CD4-positive, alpha-beta T cell treated with Interleukin-21 for 1 hour (primary cell): ENCODE measurements at places on chromosomes 12 and 14.

DNA sequence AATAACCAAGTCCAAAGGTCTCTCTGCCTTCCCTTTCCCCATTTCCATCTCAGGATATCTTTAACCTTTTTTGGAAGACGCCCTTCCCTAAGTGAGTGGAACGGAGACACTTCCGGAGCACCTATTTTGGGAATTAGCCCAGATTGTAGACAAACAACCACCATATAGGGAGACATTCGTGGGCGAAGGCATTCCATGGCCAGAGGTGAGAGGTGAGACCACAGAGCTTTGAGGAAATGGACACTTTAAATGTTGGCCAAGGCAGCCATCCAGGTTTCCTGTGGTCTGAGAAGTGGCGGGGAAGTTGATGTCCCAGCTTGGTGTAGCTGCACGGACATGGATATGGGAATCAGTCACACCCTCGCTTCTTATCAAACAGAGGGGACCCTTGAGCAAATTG lies 69.4 kb upstream of the BDKRB2 start:
- DNase-seq, result no peak

DNA sequence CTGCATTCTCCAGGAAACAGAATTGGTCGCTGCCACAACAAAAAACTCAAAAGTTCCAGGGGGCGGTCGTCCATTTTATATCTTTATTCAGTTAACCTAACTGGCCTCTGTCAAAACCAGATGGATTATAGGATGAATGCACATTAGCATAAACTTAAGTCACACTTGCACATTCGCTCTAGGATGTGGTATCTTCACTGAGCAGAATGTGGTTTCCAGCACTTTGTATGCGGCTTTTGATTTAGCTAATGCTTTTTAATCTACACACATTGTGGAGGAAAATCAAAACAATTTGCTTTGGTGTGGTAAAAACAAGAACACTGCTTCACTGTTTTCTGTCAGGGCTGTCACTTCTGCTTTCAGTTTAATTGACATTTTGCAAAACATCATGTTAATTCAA lies 4.5 kb downstream of the TAS2R50 start:
- peak; percentile 68 for DNase-seq

DNA sequence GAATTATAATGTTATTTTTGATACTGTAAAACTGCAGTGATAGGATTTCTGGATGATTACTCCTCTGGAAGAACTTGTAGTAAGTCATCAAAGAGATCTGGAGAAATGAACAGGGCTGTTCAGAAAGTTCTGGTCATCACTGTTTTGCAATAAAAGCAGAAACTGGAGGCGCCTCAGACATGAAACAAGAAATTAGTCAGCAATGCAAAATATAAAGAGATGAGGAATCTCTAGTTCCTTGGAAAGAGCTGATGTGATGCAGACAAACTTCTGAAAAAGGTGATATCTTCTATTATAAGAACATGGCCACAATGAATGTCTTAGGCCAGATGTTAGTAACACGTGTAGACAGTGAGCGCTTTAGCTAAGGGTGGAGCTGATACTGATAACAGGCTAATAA lies 9.5 kb downstream of the ACIN1 start:
- DNase-seq, result no peak

DNA sequence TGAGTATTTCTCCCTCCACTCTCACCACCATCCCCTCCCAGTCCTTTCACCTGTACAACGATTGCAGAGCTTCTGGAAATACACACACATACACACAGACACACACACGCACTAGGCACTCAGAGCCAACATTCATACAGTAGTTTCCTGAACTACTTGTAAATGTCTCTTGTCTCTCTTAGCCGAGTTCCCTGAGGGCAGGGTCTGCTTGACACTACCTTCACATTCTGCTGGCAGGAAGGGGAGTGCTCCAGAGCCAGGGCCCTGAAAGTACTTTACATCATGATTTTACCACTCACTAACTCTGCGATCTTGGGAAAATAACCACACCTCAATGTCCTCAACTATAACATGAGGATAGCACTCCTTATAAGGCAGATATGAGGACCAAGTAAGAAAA lies 82.7 kb downstream of the GAS2L3 start:
- no peak for DNase-seq

GRCh38 chr12:206746-207440 lies 7.1 kb downstream of the SLC6A12 start:
- DNase-seq, result no peak

GRCh38 chr14:33352821-33353220 lies 414.1 kb downstream of the NPAS3 start:
- DNase-seq, result no peak

GRCh38 chr12:100326208-100326607 lies 30.7 kb upstream of the SLC17A8 start:
- no peak for DNase-seq

DNA sequence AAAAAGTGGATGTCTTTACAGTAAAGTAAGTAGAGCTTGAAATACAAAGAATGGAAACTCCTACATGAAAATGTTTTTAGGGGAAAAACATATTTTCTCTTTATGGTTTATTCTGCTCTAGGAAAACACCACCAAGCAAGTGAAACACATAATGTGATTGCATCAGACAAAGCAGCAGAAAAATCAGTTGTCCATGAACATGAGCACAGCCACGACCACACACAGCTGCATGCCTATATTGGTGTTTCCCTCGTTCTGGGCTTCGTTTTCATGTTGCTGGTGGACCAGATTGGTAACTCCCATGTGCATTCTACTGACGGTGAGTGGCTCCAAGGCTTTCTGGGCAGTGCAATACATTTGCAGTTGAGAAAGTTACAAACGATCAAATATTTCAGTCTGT lies 42.6 kb upstream of the PLEKHD1 start:
- no peak for DNase-seq

DNA sequence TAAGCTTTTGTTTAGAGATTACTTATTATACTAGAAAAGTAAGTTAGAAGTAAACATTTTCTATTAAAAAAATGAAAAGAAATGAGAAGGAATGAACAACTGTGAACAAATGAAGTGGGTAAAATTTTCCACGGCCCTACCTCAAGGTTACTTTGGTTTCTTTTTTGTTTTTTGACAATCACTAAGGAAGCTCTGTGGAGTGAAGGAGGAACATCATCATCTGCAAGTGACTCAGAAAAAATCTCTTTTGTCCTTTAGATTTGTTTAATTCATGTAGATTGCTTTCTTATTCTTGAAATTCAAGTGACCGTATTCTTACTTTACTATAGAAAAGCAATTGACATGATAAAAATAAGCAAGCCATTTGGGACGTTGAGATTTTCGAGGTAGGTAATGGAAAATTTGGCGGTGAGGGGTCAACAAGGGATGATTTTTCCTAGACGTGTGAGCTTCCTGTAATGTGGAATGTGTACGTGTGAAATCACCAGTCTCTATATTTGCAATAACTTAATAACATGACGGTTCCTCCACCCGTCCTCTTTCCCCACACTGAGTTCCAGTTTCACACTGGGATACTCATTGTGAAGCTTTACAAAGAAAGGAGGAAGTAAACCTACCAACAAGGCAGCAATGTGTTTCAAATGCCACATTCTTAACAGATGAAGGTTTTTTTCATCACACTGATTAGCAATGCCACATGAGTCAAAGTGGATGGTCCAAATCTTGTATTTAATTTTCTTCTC lies 62.3 kb upstream of the EGLN3 start:
- DNase-seq, result no peak

DNA sequence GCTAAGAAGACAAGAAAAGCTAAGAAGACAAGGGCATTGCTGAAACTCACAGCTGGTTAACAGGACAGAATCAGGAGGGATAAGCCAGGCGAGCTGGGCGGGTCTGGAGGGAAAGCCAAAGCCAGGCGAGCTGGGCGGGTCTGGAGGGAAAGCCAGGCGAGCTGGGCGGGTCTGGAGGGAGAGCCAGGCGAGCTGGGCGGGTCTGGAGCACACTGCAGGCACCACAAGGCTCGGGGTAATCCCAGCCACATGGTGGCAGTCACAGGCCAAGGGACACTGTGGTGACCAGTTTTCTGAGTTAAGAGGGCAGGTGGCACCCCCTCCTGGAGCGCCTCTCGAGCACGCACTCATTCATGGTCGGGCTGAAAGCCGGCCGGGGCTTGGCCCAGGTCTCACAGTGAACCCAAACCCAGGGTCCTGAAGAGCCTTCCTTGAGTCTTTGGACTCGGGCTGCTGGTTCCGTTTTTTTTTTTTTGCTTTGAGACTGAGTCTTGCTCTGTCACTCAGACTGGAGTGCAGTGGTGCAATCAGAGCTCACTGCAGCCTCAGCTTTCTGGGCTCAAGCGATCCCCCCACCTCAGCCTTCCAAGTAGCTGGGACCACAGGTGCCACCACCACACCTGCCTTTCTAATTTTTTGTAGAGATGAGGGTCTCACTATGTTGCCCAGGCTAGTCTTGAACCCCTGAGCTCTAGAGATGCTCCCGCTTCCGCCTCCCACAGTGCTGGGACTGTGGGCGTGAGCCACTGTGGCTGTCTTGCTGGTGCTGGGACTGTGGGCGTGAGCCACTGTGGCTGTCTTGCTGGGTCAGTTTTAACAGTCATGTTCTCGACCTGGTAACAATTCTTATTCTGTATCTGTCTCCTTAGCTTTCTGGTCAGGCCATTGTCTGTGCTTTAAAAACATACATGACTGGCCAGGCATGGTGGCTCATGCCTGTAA lies 40.2 kb downstream of the HSP90AA1 start:
- no peak for DNase-seq

DNA sequence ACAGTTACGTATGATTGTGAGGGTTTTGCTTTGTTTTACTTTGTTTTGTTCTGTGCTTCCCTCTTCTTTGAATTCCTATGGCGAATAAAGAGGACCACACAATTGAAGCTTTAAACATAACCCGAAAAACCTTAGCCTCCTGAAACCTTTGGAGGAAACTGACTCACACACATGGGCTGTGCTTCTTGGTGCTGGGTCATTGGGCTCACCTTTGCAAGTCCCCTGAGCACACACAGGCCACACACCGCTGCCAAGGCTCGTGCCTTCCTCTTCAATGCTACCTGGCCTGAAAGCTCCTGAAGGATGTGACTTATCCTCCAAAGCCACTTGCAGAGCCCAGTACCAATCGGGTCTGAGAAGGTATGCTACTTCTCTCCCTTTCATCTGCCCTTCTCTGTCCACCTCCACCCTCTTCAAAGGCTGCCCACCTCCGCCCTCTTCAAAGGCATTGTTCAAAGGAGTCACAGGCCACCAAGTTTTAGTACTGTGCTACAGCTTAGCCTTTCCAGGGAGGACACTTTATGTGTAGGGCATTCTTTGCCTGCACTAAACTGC lies 114.6 kb downstream of the FOXN3 start:
- DNase-seq, result no peak

- DNase-seq, result no peak
Observed at GRCh38 chr14:67446371-67447032, 34.5 kb upstream of the PLEK2 start.

DNA sequence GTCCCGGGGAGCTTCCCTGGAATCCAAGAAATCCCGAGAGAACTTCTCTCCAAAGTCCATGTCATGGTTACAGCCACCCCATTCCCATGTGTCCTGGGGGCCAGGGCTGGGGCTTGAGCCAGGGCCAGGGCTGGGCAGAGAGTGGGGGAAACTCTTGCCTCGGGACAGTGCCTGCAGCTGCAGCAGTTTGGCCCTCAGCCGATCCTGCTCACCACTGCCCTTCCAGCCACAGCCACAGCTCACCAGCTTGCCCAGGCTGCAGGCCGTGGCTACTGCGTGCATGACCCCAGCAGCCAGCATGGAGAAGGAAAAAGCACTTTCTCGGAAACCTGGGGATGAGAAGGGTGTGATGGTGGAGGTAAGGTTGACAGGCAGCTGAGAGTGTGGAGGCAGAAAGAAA lies 3.5 kb downstream of the WNT10B start:
- DNase-seq, result no peak

GRCh38 chr14:97544571-97544970 lies 747.4 kb downstream of the VRK1 start:
- DNase-seq, result no peak

DNA sequence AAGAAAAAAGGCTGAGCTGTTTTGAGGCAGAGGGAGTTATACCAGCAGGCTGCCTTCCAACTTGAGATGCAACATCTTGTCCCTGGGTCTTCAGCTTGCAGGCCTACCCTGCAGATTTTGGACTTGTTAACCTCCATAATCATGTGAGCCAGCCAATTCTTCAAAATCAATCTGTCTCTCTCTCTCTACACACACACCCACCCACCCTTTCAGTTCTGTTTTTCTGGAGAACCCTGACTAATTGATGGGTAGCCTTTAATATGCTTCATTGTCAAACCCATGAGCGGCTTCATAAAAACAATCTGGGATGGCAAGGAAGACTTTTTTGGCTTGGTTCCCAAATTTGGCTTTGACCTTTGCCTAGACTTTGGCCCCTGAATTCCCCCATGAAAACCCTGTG lies 113.9 kb downstream of the TMX1 start:
- no peak for DNase-seq

DNA sequence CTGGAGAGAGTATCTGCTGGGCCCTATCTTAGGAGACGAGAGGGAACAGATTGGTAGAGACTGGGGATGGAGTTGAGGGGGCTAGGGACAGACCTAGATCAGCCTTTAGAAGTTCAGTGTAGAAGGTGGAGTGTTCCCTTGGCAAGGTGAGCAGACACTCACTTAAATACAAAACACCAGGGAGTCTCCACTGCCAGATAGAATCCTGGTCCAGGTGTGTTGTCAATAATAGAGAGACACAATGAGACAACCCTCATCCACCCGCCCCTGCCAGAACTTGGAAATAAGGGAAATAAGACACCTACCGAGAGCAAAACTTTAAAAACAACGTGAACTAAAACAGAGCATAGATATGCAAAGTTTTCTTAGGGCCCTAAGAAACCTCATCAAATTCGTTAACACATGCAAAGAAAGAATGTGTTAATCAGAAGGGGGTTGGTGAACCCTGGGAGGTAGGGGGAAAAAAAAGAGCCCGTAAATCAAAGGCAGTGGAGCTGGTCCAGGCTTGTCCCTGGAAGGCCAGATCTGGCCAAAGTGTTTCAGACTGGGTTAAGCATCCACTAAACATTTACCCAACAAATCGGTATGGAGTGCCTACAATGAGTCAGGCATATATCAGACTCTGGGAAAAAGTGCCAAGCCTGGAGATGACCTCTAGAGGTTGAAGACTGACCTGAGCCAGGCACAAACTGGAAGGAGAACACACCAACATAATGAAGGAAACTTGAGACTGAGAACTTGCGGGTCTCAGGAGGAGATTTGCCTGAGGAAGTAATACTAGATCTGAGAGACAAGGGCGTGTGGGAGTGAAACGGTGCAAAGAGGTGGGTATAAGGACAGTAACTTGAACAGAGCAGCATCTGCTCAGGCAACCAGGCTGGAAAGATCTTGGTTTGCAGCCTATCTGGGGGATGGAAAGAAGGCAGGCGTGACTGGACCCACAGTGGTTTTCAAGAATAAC lies 37.0 kb upstream of the OTX2 start:
- DNase-seq, result no peak

DNA sequence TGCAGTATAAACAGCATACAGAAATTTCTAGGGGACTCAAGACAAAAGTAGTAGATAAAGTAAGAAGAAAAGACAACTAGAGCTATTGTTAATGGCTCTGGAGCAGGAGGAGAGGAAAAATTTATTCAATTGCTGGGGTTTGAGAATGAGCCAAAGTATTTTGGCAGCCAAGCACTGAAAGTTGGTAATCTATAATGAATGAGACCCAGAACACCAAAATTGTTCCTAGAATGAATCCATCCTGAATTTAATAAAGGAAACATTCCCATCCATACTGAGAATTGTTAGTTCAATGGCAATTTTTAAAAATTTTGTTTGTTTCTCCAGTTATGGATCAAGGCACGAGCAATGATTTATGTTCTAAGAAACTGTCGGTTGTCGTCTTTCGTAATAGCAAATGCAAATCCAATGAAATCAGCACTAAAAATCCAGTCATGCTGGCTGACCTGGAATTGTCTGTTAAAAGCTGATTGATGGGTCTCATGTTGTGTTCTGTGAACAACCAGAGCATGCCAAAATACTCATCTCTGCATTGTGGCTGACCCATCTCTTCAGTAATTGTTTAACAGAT lies 170.9 kb upstream of the LMNTD1 start:
- DNase-seq, result no peak

- no peak for DNase-seq
Observed at GRCh38 chr12:116677202-116677661, 60.6 kb downstream of the SPRING1 start.
